Thyroid gland (tissue), 4 donors: ENCODE measurements at places on chromosomes 2 and 18.

DNA sequence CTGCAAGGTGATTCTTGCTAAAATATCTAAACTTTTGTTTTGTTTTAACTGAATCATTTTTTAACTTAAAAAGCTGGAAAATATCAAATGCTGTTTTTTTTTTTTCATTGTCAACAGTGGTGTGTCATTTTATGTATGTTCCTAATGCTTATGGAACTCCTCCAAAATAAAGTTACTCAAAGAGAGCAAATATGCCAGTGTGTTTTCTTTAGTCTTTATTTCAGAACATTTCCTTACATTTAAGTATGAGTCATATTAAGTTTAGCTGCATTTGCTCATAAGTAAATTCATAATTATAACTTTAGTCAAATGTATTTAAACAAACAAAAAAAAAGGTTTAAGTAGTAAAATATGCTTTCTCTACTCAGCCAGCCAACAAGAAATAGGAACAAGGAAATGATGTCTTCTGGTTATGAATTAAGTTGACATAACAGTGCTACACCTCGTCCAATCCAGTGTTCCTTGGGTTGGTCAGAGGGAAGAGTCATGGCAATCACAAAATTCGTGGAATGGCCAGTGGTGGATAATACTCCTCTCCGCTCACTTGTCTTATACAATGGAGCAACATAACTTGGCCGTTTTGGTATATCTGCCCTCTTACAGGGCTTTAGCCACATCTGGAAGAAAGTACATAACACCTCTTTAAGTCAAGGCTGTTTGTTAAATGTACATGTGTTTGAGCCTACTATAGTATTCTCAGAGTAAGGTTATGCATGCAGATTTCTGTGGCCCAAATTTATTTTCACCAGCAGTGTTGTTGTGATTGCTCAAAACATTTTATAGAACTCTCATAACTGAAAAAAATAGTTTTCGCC lies 80.7 kb downstream of the SLC39A10 start:
- DNase-seq, result no peak

DNA sequence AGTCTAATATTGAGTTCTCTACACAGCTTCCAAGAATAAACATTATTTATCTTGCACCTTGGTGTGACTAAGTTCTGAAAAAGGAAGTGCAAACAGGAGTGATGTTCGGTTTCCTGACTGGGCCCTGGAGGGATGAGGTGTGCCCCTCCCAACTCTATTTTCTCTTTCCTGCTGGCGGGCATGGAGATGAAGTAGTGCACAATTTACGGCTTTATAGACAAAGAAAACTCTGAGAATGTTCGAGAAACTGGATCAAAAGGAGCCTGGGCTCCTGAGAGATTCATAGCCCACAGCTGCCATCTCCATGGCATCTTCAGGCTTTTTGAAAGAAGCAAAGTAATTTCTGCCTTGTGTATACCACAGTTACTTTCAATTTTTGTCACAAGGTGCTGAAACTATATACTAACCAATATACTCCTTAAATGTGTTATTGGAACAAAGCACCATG lies 22.3 kb downstream of the LRATD1 start:
- no peak for DNase-seq

GRCh38 chr2:237922641-237923361 lies 44.0 kb upstream of the UBE2F start:
- no peak for DNase-seq

DNA sequence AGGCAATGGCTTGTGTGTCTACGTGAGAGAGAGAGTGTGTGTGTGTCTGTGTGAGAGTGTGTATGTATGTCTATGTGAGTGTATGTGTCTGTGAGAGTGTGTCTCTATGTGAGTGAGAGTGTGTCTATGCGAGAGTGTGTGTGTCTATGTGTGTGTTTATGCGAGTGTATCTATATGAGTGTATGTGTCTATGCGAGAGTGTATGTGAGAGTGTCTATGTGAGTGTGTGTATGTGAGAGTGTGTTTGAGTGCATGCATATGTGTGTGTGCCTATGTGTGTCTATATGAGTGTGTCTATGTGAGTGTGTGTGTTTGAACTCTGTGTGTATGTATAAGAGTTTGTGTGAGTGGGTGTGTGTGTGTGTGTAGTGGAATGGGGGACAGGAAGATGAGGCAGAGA lies 9.8 kb upstream of the GNLY start:
- DNase-seq, result no peak

- DNase-seq, result no peak
These were observed 615.5 kb upstream of the SETBP1 start for GRCh38 chr18:44065206-44065605.

- DNase-seq, result no peak
These were observed 30.5 kb upstream of the NEDD4L start for GRCh38 chr18:58013241-58014211.

DNA sequence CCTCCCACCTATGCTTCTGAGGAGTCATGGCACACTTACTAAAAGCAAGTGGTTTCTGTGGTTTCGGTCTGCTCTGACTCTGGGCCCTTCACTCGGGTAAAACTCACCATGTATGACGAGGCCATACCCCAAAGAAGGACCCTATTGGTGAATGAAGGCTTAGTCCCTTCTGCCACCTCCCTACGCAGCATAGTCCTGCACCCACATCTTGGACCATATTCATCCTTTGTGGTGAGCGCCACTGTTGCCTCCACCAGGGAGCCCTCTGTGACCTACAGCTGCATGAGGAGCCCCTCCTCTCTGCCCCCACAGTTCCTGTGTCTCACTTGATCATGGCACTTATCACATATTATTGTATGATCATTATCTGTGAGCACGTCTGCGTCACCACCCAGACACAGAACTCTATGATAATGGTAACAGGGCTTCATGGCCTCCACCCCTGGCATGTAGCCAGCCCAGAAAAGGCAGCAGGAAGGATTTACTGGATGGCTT lies 113.3 kb downstream of the TFCP2L1 start:
- no peak for DNase-seq

GRCh38 chr18:23038712-23039111 lies 96.6 kb upstream of the CABLES1 start:
- no peak for DNase-seq

DNA sequence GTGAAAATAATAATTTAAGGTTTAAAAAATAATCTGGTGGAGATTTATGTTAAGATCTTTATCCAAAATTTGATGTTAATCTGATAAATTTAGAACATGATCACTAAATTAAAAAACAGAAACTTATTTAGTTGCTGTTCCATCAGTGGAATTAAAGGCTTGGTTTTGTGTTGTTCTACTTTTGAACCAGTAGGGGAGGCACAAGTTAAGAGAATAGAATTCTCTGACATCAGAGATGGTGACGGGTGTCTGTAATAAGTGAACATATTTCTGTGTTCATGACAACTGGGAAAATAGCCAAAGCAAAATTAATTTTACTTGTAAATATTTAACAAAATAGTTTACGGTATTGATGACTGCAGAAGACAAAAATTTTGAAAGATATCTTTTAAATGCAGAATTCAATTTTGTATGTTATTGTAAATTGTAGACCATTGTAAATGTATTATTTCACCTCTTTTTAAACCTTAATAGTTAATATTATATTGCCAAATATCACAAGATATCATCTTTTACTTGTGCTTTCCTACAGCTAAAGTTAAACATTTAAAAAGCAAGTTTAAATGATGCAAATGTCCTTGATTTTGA lies 106.0 kb downstream of the UBR3 start:
- DNase-seq, result no peak

GRCh38 chr2:127091886-127092285 lies 15.1 kb downstream of the BIN1 start:
- DNase-seq, result no peak

- DNase-seq, result no peak
These were observed 1.7 kb downstream of the TBC1D8 start for GRCh38 chr2:101149241-101150192.
